ENCODE measurements at places on chromosomes 4 and X. TPM values are rescaled to one million over a fixed set of nuclear protein-coding genes. Genes with fewer than 3 reads are reported as not detected.

DNA sequence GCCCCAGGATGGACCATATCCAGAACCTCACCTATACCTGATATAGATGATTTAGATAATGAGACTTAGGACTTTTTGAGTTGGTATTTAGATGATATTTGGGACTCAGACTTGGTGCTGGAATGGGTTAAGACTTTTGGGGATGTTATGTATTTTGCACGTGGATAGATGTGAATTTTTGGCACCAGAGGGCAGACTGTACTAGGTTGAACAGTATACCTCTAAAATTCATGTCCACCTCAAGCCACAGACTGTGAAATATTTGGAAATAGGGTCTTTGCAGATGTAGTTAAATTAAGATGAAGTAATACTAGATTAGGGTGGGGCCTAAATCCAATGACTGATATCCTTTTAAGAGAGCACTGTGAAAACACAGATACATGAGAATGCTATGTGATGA lies 15.6 kb downstream of the RBM41 start:
- no peaks in the 10 kb centered on the region for H3K4me1 ChIP-seq
- H3K27me3 ChIP-seq, result no peaks in the 10 kb centered on the region
- no peak for DNase-seq
- H3K4me3 ChIP-seq, result no peak overlapping the region
- H3K36me3 ChIP-seq, result no peaks in the 10 kb centered on the region

- no peaks in the 10 kb centered on the region for H3K27me3 ChIP-seq
- no peaks in the 10 kb centered on the region for H3K4me1 ChIP-seq
- no peaks in the 10 kb centered on the region for H3K36me3 ChIP-seq
- DNase-seq, result no peak
These were observed 42.1 kb upstream of the MAGEA4 start for GRCh38 chrX:151870602-151871001.

Gene LPAR4
- total RNA-seq, result not detected

Gene CXCL11
- total RNA-seq, result not detected

DNA sequence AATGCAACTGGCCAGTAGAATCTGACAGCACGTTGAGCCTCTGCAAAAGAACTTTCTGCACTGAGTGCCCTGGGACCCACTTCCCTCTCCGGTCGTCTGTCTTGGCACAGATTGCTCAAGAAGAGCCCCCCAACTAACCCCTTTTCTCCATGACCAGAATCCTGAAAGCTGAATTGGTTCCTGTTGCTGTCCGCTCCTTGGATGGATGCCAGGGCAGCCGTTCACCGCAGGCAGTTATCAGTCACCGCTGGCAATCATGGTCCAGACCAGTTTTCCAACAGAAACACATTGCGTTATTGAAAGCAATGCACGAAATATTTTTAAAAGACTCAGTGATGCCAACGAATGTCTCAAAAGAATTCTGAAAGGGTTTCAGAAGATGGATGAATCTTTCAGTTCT lies 733.7 kb upstream of the FRG1 start:
- H3K36me3 ChIP-seq, result no peaks in the 10 kb centered on the region
- H3K27me3 ChIP-seq, result no peaks in the 10 kb centered on the region
- H3K4me3 ChIP-seq, result no peak overlapping the region
- H3K4me1 ChIP-seq, result no peaks in the 10 kb centered on the region
- DNase-seq, result no peak
- H3K27ac ChIP-seq, result no peak overlapping the region

DNA sequence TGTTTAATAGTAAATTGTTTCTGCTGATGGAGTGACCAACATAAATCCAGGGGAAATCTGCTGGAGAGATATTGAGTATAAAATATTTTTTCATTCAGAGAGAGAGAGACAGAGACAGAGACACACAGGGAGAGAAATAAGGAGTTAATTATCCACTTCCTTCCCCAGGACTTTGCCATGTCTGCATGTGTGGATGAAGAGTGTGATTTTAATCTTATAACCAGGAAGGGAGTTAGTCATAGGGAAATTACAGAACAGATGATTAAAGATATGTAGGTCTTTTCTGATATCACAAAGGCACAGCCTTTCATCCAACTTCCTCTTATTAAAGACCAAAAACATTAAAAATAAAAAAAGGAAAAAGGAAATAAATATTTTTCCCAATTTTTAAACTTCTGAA lies 526.3 kb downstream of the SPRY1 start:
- H3K27me3 ChIP-seq, result no peaks in the 10 kb centered on the region
- H3K4me1 ChIP-seq, result no peaks in the 10 kb centered on the region
- no peak overlapping the region for H3K27ac ChIP-seq
- H3K36me3 ChIP-seq, result no peaks in the 10 kb centered on the region
- no peak overlapping the region for H3K4me3 ChIP-seq

GRCh38 chr4:142128529-142128928 lies 492.1 kb downstream of the IL15 start:
- H3K27me3 ChIP-seq, result no peaks in the 10 kb centered on the region
- no peak for DNase-seq
- H3K36me3 ChIP-seq, result no peaks in the 10 kb centered on the region
- no peak overlapping the region for H3K4me3 ChIP-seq

Gene CT45A2
- not detected for total RNA-seq

DNA sequence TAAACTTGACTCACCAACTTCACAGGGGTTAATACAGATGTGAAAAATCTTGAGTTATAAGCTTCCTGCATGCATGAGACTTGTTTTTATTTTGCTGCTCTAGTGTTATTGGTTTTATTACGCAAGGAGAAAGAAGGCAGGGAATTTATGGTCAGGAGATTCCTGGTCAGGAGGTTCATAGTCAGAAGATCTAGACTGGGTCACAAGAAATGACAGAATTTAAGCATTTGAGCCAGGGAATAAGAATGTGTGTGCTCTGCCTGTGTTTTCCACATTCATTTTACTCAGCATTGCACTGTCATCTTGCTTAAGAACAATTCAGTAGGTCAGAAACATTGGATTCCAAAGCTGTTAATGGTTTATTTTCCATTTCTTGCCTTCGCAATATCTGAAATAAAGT lies 2522.1 kb downstream of the ARAP2 start:
- no peak overlapping the region for H3K4me3 ChIP-seq
- no peaks in the 10 kb centered on the region for H3K4me1 ChIP-seq
- H3K27ac ChIP-seq, result no peak overlapping the region
- no peaks in the 10 kb centered on the region for H3K27me3 ChIP-seq

GRCh38 chr4:71322425-71322824 lies 16.4 kb upstream of the SLC4A4 start:
- DNase-seq, result no peak
- no peak overlapping the region for H3K4me3 ChIP-seq
- no peaks in the 10 kb centered on the region for H3K27me3 ChIP-seq

GRCh38 chr4:123406872-123407271 lies 10.3 kb downstream of the SPRY1 start:
- no peak overlapping the region for H3K4me3 ChIP-seq
- H3K27me3 ChIP-seq, result no peaks in the 10 kb centered on the region
- no peak overlapping the region for H3K27ac ChIP-seq
- no peak for DNase-seq

Gene MAGIX
- 1.4 TPM for total RNA-seq

GRCh38 chr4:1843852-1844251 lies 12.1 kb downstream of the LETM1 start:
- no peak for DNase-seq
- H3K27me3 ChIP-seq, result no peaks in the 10 kb centered on the region
- H3K4me1 ChIP-seq, result no peaks in the 10 kb centered on the region
- H3K27ac ChIP-seq, result no peak overlapping the region
- H3K36me3 ChIP-seq, result peaks cover 22% of the 10 kb centered on the region
- H3K4me3 ChIP-seq, result no peak overlapping the region

Gene MND1
- total RNA-seq, result 20.2 TPM

GRCh38 chr4:4270529-4270928 lies 19.4 kb downstream of the LYAR start:
- H3K27ac ChIP-seq, result peak overlapping the region; percentile 100
- peaks cover 21% of the 10 kb centered on the region for H3K4me1 ChIP-seq
- H3K27me3 ChIP-seq, result no peaks in the 10 kb centered on the region
- peak; percentile 10 for DNase-seq

GRCh38 chrX:39519030-39519488 lies 578.7 kb downstream of the BCOR start:
- H3K4me1 ChIP-seq, result no peaks in the 10 kb centered on the region
- no peak for DNase-seq
- no peak overlapping the region for H3K27ac ChIP-seq
- no peak overlapping the region for H3K4me3 ChIP-seq
- no peaks in the 10 kb centered on the region for H3K27me3 ChIP-seq
- H3K36me3 ChIP-seq, result no peaks in the 10 kb centered on the region

DNA sequence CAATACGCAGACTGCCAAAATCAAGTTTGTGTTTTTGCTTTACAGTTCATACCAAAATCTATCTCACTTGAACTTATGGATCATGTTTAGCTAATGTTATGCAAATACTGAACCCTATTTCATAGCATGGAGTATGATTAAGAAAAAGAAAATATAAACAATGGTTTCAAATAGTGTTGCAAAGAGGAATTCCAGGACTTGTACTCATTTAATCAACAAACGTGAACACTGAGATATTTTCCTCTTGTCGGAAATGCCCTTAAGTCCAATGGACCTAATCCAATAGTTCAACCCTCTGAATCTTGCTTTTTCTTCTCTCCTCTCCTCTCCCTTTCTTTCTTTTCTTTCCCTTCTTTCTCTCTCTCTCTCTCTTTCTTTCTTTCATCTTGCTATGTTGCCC lies 30.8 kb downstream of the RASL11B start:
- no peak overlapping the region for H3K4me3 ChIP-seq
- no peak overlapping the region for H3K27ac ChIP-seq
- no peaks in the 10 kb centered on the region for H3K36me3 ChIP-seq
- no peaks in the 10 kb centered on the region for H3K4me1 ChIP-seq

DNA sequence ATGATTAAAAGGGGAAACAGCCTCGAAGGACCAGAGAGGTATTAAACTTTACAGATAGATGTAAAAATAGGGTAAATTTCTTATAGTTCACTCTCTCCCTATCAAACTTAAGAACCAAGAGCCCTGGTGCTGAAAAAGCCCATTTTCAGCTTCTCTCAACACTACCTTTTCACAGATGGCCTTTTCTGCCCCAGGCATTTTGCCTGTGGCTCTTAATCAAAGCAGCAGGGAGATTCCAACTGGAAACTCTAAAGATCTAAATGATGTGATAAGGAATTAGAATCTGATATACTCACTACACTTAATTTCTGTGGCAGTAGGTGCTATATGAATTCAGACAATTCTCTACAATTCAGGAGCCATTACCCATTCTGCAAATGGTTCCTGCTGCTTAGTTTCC lies 60.0 kb downstream of the AMMECR1 start:
- H3K27ac ChIP-seq, result no peak overlapping the region
- no peaks in the 10 kb centered on the region for H3K36me3 ChIP-seq
- DNase-seq, result no peak
- H3K4me1 ChIP-seq, result peaks cover 7% of the 10 kb centered on the region
- no peaks in the 10 kb centered on the region for H3K27me3 ChIP-seq

DNA sequence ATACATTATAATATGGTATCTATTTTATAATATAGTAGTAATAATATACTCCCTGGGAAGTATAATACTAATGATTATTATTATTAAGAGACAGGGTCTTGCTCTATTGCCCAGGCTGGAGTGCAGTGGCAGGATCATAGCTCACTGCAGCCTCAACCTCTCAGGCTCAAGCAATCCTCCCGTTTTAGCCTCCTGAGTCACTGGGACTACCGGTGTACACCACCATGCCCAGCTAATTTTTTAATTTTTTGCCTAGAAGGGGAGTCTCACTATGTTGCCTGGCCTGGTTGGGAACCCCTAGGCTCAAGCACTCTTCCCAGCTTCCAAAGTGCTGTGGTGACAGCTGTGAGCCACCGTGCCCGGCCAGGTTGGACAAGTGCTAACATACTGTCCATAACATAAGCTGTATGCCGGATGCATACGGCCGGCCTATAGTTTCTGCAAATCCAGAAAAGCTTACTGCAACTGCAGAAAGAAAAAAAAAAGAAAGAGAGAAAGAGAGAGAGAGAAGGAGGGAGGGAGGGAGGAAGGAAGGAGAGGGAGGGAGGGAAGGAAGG lies 94.2 kb upstream of the PPP2R3B start:
- no peaks in the 10 kb centered on the region for H3K27me3 ChIP-seq
- H3K4me3 ChIP-seq, result no peak overlapping the region

Gene TBC1D14
- 38.0 TPM for total RNA-seq

DNA sequence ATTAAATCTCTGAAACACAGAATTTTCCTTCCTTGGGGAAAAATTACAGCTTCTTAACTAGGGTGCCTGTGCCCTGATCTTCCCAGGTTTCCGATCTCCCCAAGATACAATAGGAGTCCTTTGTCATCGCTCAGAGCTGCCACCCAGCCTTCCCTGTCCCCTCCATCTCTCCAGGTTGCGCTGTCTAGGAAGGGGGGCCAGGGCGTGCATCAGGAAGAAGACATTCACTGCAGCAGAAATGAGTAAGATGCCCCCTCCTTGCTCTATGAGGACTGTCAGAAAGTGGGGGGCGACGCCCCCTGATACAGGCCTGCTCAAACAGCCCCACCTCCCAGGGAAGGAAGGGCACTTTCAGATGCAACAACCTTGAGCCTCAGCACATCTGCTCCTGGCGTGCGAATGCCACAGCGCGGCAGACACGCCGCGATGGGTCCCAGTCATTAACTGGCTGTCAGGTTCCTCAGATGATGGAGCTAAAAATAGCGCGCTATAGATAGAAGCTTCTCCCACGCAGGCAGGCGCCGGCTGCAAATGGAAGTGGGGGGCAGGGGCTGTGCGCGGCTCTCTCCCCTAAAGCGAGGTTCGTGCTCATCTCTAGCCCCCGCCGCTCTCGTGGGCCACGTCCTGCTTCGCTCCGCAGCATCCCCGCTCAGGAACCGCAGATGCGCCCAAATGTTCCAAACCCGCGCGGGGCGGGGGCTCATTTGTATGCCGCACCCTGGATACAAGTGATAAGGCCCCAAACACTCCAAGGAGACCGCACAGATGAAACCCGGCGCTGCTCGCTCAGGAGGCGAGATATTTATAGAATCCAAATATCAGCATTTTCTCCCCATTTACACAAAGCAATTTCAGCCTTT lies 57.6 kb upstream of the LGI2 start:
- no peaks in the 10 kb centered on the region for H3K27me3 ChIP-seq
- H3K27ac ChIP-seq, result no peak overlapping the region
- H3K36me3 ChIP-seq, result no peaks in the 10 kb centered on the region
- no peak overlapping the region for H3K4me3 ChIP-seq

GRCh38 chr4:68466751-68467150 lies 19.5 kb downstream of the TMPRSS11E start:
- H3K4me3 ChIP-seq, result no peak overlapping the region
- DNase-seq, result no peak
- H3K4me1 ChIP-seq, result no peaks in the 10 kb centered on the region
- H3K27me3 ChIP-seq, result no peaks in the 10 kb centered on the region

Measured in CD8-positive, alpha-beta memory T cell (primary cell).